B cell (primary cell): ENCODE measurements at places on chromosomes 2 and 18.
A peak's percentile ranks its signal among the peaks of the same experiment; 100 is the strongest.

GRCh38 chr2:135996304-135996703 is 10.9 kb upstream of the DARS1 start:
- no peak for DNase-seq

- DNase-seq = no peak
Observed at GRCh38 chr2:149679286-149679685, 91.7 kb upstream of the MMADHC start.

DNA sequence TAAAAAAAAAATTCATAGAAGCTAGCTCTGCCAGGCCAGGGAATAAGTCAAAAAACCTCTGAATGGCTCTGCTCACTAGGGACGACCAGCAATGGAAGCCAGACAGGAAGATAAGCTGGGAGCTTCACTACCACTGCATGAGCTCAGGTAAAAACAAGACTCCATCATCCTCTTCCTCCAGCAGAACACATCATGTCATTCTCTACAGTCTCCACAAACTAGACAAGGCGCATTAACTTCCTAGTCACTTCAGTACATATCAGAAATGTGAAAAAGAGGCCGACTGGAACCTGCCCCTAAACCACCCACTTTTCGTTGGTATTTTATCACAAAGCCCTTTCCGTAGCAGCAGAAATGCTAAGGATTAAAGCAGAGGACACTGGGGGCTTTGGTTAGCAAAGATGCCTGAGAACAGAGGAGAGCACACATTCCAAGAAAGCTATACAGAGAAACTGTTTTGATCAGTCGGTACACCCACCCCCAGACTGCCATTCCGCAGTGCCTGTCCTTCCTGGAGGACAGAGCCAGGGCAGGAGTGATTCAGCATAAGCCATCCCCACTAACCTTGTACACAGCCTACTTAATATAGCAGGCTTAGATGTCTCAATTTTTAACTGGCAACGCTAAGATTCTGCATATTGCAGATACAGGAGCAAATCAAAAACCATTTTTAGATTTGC is 53.4 kb downstream of the AAK1 start:
- DNase-seq = no peak

GRCh38 chr2:86225581-86225980 is 26.3 kb downstream of the MRPL35 start:
- DNase-seq = peak; percentile 74

DNA sequence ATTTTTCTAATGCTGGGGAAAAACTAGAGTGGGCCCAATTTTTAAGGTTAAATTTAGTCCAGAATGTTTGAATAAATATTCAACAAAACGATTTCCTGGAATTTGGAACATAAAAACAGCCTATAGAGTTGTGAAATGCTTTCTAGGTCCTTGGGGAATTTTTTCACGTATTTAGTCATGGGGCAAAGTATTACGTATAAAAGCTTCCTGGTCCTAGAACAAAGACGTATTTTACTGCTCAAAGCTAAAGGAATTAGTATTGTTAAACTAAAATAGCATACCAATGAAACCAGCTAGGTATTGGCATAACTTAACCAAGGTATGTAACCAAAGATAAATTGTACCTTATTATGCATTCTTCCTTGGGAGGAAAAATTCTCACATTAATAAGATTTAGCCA is 1.6 kb downstream of the SESTD1 start:
- no peak for DNase-seq

DNA sequence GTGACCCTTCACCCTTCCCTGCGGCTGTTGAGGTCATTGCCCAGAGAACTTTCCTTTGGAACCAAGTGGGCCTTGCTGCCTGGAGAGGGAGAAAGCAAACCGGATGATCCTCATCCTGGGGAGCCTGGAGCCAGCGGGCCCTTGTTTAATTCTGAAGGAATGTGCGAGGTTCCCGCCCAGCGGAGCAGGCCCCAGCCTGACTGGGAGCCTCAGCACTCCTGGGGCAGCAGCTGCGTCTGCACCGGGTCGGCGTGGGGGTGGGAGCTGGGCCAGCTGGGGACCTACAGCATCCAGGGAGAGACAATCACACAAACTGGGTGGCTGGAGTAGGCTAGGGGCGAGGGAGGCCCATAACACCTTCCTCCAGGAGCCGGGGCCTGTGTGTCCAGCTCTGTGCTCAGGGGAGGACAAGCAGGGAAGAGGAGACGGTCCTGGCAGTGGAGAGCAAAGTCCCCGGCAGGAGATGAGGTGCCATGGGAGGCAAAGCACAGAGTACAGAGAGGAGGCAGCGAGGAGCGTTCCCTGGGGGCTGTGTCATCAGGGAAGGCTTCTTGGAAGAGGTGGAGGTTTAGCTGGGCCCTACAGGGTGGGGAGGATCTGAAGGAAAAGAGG is 61.9 kb upstream of the HAAO start:
- DNase-seq = no peak

DNA sequence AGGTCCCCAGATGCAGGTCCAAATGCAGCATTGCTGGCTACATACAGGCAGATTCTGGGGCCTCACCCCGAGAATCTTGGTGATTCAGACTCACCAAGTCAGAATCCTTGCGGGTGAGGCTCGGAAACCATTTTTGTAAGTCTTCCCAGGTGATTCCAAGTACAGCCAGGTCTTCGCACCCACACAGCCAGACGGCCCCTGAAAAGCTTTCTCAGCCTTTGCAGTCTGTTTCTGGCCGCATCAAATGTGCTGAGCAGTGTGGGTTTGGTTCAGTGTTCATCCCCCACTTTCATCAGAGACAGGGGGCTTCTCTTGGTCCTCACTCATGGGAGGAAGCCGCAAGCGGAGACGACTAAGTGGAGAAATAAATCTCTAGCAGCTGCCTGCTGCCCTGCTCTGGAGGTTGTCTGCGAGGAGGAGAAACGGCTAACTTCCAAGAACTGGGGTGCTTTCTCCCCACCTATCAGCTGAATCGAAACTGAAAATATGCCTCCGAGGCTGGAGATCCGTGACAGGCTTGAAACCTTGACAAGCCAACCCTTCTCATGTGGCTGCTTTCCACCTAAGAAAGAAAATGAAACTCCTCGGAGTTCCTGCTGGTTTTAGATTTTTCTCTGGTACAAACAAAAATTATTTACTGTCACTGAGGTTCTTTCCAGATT is 8.9 kb upstream of the TMEM185B start:
- DNase-seq = peak; percentile 85

- DNase-seq = no peak
Observed at GRCh38 chr2:112829101-112829960, 7.2 kb downstream of the IL1B start.

DNA sequence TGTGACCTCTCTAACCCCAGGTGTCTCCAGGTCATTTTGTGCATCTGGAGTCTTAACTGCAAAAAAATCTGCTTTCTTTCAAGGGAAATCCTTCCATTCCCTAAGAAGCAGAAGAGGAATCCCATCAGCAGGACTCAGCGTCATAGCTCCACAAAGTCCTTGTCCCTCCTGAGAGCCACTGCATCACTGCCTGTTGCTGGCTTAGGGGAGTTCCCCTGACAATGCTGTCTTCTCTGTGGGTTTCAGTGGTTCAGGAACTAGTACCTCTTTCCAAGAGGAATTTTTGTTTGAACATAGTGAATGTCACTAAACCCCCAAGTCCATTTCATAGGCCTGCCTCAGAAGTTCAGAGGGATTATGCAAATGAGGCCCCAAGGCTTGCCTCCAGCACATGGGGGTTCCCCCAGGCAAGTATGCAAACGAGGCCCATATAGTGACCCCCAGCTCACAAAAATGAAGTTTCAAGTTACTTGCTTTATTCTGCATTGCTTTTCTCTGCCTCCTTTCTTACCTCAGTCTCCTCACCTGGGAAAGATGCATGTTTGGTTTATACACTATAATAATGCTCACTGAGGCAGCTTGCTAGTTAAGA is 513.9 kb upstream of the MEX3C start:
- no peak for DNase-seq

- DNase-seq = no peak
Observed at GRCh38 chr18:44699572-44700261, 19.0 kb downstream of the SETBP1 start.

- DNase-seq = no peak
Observed at GRCh38 chr2:240301256-240301795, 134.1 kb upstream of the GPC1 start.

GRCh38 chr2:48332286-48332685 is 197.7 kb upstream of the STON1 start:
- peak; percentile 79 for DNase-seq

- DNase-seq = no peak
Observed at GRCh38 chr2:169509298-169509885, at the start of gene KLHL41. Gene KLHL41, plus strand, starts transcription at chr2:169509702. Its CDS starts 77 bp downstream, at chr2:169509779.

GRCh38 chr2:239303711-239304532 is 96.9 kb downstream of the HDAC4 start:
- DNase-seq = peak; percentile 40

GRCh38 chr2:212427638-212428037 is 111.0 kb downstream of the ERBB4 start:
- no peak for DNase-seq

DNA sequence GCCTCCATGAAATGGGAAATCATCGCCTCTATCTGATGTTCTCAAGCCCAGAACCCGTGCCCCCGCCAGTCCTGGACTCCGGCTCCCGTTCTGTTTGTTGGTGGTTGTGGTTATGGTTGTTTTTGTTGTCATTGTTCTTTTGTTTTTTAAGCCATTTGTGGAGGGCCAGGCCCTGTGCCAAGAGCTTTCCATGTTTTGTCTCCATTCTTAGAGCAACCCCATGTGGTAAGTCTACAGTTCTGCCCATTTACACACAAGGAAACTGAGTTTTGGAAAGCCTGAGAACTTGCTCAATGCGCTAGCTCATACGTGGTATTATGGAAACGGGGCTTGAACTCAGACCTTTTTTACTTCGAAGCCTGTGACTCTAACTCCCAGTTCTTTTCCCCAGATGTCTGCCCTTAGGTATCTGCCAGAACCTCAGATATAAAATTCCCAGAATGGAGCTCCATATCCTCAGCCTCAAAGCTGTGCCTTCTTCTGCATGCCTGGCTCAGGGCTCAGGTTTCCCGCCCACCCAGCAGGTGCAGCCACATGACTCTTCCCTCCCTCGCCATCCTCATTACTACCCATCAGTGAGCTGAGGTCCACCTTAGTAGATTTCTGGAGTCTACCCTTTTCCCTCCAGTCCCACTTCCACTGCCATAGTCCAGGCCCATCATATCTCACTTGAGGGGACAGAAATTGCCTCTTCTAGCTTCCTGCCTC is 194.1 kb downstream of the KLHL29 start:
- DNase-seq = no peak

GRCh38 chr2:32758232-32758631 is 130.4 kb downstream of the TTC27 start:
- no peak for DNase-seq

DNA sequence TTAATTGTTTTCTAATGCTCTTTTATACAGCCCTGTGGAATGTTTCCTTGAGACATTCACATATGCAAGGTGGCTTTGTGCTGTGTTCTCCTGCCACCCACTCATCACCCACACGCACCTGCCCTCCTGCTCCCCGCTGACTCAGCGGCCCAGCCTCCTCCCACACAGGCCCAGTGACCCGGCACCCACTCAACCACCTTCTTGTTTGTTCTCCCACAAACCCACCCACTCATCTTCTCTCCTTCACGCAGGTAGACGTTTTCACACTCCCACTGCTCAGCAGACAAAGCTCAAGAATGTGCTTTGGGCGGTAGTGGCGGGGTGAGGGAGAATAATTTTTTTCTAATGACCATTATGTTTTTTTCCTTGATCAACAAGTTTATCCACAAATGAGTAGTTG is 28.6 kb upstream of the NEMP2 start:
- DNase-seq = no peak

- no peak for DNase-seq
Observed at GRCh38 chr2:134220344-134220974, 33.4 kb upstream of the MGAT5 start.

GRCh38 chr2:236093134-236093533 is 75.1 kb downstream of the GBX2 start:
- DNase-seq = no peak

GRCh38 chr2:160157861-160158829 is 41.9 kb downstream of the ITGB6 start:
- DNase-seq = no peak

GRCh38 chr2:182503886-182504285 is 77.0 kb upstream of the PDE1A start:
- no peak for DNase-seq

GRCh38 chr2:86793752-86794151 is 3.0 kb upstream of the CD8A start:
- no peak for DNase-seq

- DNase-seq = no peak
Observed at GRCh38 chr2:6231166-6231565, 539.0 kb downstream of the SOX11 start.

DNA sequence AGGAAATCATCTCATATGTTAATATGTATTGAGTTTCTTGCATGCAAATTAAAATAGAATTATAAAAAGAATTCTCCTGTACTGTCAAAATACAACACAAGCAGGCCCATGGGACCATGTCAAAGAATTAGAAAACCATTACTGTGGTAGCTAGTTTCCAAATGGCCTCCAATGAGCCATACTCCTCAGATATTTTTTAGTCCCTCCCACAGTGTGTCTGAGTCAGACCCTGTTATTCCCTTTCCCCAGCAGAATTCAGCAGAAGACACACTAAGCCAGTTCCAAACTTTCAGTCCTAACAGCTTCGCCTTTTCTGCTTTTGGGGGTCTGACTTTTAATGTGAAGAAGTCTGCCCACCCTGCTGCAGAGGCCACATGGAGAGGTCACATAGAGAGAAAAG is 86.7 kb downstream of the FIGN start:
- no peak for DNase-seq
